ENCODE measurements at places on chromosomes 12 and 14.

- DNase-seq: peak; percentile 64
Measured at GRCh38 chr12:26651566-26652188, 181.3 kb downstream of the ITPR2 start.

DNA sequence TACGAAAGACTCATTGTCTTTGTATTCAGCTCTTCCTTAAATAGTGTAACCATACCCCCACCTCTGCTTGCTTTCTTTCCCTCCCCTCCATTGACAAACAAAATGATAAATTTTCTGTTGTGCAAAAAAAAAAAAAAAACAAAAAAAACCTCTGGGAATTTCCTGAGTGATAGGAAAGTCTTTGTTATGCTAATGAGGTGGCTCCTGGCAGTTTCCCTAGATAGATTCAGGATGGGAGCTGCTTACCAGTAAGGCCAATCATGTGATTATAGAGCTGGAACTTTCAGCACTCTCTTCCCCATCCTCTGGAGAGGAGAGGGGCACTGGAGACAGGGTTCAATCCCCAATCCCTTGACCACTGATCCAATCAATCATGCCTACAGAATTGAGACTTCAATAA is 120.5 kb downstream of the NUAK1 start:
- no peak for DNase-seq

- DNase-seq: no peak
Measured at GRCh38 chr12:52779914-52780313, 2.8 kb upstream of the KRT76 start.

DNA sequence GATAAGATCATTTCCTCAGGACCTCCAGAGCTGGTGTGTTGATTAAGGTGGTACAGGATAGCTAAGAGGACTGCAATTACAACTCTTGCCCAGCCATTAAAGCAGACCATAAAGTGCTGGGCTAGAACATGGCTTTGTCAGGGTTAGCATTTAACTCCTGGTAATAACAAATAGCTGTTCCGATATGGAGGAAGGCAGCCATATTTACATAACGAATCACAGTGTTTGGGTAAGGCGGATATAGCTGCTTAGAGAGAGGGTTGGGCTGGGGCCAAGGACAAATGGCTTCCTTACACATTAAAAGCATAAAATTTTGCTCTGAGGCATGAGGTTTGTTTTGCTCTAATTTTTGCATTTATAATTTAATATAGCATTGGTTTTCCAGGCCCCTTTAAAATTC is 297.7 kb upstream of the DDHD1 start:
- DNase-seq: no peak

DNA sequence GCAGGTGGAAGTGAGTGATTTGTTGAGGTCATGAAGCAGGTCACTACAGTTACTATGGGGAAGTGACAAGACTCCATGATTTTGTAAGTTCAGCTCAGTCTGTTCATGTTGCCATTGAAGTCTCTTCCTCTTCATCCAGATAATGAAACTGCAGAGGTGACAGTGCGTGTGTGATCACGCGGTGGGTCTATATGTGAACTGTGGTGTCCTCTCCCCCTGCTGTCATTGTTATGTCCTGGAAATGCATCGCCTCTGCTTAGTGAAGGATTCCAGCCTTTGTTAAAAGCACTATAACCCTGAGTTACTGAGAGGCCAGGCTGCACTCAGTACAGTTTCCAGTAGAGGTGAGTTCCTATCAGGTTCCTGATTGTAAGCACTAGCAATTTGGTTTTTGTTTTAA is 216.2 kb upstream of the RMST start:
- DNase-seq: no peak

DNA sequence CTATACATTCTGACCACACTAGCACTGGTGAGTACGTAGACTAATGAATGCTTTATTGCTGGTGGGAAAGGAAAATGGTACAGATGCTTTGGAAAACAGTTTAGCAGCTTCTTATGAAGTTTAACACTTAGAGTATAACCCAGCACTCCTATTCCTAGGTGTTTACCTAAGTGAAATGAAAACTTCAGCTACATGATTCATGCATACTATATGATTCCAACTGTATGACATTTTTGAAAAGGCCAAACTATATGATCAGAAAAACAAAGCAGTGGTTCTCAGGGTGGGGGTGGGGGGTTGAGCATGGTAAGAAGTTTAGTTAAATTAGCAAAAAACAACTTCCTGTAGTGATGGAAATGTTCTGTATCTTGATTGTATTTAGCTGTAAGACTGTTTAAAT is 22.1 kb upstream of the ARID4A start:
- no peak for DNase-seq

- DNase-seq: no peak
Measured at GRCh38 chr12:2410496-2410895, 357.7 kb downstream of the CACNA1C start.

GRCh38 chr12:15584366-15585041 is 204.7 kb downstream of the EPS8 start:
- DNase-seq: peak; percentile 33

DNA sequence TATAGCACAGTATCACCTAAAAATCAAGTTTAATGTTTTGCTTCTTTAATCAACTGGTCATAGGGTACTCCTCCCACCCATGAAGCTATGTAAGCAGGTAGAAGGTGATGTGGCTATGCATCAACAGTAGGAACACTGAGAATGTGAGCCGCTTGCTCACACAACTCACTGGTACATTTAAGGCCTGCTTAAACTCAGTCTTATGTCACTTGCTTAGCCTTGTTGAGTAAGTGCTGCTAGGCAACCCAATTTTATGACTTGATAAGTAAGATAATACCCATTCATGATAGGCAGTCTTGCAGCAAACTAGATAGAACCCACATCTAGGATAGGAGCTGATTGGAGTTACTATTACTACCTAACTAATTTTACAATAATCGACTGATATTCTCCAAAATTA is 70.0 kb upstream of the BMP4 start:
- no peak for DNase-seq

DNA sequence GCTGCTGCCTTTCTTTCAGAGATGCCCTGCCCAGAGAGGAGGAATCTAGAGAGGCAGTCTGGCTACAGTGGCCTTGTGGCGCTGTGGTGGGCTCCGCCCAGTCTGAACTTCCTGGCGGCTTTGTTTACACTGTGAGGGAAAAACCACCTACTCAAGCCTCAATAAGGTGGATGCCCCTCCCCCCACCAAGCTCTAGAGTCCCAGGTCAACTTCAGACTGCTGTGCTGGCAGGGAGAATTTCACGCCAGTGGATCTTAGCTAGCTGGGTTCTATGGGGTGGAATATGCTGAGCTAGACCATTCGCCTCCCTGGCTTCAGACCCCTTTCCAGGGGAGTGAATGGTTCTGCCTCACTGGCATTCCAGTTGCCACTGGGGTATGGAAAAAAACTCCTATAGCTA is 25.6 kb downstream of the SPATA7 start:
- no peak for DNase-seq

GRCh38 chr12:2185751-2186341 is 133.1 kb downstream of the CACNA1C start:
- no peak for DNase-seq

DNA sequence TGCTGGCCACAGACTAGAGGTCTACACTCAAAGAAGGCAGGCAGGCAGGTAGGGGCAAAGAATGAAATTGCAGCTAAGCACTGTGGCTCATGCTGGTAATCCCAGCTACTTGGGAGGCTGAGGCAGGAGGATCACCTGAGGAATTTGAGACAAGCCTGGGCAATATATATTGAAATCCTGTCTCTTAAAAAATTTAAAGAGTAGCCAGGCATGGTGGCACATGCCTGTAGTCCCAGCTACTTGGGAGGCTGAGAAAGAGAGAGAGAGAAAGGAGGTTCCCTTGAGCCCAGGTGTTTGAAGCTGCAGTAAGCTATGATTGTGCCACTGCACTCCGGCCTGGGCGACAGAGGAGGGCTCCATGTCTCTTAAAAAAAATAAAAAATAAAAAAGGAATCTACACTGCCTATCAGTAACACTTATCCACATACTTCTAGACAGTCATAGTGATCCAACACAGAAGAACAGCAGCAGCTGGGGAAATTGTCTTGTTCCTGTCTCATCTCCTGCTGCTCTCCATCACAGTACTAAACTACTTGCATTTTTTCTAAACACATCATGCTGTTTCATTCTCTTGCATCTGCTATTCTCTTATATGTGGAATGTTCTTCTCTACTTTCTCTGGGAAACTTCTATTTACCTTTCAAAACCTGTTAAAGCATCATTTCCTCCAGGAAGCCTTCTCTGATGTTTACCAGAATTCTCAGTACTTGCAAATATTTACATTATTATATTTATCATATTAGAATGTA is 57.2 kb downstream of the ATF7 start:
- no peak for DNase-seq

DNA sequence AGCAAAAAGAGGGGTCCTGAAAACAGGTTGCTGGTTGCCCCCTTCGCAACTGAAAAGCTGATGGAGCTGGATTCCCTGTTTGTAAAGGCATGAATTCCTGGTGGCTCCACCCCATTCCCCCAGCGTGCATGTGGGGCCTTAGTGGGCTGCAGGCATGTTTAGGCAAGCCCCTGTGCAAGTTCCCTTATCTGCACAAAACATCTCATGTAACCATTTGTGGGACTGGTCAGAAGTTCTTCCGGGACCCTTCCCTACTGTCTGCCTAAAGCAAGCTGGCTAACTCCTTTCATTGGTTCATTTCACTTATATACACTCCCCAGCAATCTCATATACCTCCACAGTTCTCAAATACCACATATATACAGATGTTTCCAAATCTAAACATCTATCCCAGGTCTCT is 24.0 kb upstream of the HIGD1C start:
- DNase-seq: no peak

DNA sequence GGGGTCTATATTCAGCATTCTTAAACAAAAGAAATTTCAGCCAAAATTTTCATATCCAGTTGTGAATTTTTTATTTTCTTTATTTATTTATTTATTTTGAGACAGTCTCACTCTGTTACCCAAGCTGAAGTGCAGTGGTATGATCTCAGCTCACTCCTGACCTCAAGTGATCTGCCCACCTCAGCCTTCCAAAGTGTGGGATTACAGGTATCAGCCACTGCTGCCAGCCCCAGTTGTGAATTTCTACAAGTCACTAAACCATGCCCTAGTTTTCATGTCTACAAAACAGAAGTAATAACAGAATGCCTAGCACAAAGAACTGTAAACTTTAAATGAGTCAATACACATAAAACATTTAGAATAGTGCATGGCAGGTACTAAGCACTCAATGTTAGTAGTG is 254.2 kb downstream of the C12orf50 start:
- DNase-seq: no peak

DNA sequence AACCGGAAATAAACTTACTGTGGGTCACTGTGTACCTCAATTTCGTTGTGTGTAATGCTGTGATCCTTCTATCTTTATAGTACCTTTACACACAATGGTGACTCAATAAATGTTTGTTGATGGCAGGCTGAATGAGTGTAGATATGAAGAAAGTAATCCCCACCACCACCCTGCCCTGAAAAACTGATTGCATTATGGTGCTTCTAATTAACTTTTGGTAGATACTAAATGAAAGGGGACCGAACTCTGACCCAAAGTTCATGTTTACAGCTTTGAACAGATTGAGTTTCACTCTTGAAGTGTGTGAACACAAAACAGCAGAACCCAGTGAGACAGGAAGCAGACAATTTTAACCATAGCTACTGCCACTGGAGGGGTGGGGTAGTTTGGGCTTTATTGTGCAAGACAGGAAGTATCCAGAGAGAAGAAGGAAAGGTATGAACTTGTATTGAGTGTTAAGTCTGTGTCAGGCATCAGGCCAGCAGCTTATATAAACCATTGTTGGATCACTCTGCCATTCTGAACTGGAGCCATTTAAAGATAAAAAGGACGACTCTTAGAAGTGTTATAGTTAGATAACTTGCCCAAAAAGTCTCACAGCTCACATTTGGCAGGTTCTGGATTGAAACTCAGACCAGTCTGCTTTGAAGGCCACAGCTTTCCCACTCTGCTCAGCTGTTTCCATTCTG is 197.0 kb upstream of the AMIGO2 start:
- peak; percentile 67 for DNase-seq

GRCh38 chr12:20625531-20625930 is 69.6 kb upstream of the SLCO1C1 start:
- no peak for DNase-seq

DNA sequence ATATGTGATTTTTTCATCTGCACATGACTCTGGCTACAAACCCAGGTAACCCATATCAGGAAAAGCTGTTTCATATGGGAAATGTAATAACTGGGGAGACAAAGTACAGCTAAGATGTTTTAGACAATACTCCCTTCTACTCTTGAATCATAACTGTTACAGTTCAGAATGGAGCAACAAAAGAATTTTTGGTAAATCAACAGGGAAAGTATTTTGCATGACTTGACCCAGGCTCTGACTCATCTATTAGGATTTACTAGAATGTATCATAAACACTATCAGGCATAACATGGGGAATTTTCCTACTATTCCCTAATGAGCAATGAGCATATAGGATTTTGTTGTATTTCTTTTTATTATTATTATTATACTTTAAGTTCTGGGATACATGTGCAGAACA is 553.0 kb downstream of the SLC16A7 start:
- DNase-seq: no peak

DNA sequence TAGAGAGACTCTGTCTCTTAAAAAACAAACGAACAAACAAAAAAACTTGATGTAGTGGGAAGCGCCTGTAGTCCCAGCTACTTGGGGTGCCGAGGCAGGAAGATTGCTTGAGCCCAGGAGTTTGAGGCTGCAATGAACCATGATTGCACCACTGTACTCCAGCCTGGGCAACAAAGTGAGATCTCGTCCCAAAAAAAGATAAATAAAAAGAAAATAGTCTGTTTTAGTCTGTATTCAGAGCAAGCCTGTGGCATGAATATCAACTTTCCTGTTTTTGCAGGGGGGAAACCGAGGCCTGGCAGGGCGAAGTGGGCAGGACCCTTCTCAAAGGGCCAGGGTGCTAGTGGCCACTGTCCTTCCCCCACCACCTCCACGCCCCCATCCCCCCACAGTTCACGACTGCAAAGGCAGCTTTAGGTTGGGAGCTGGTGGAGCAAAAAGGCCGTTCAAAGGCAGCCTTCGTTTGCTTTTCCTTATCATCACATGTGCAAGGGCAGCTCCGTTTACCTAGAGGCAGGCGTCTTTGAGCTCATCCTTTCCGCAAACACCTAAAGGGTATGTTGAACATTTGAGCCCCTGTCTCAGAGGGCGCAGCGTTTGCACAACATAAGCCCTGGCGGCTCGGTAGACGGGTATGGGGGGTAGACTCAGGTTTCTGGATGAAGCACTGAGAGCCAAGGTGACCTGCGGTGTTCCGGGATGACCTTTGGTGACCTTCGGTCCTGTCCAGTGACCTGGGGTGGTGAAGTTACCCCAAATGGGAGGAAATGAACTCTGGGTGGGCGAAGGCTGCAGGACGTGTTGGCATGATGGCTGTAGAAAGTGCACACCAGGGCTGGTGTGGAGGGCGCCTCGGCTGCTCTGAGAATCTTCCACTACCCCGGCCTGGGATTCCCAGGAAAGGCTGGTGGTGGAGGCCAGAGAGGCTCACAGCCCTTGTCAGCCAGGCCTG is 8.7 kb upstream of the MEG3 start:
- no peak for DNase-seq

- DNase-seq: no peak
Measured at GRCh38 chr12:21773263-21773741, 1.2 kb downstream of the KCNJ8 start.
